Activated naive CD4-positive, alpha-beta T cell treated with Interleukin-2 at 50 U/mL for 16 hours (primary cell): ENCODE measurements at places on chromosomes 2 and 18.
A peak's percentile ranks its signal among the peaks of the same experiment; 100 is the strongest.

DNA sequence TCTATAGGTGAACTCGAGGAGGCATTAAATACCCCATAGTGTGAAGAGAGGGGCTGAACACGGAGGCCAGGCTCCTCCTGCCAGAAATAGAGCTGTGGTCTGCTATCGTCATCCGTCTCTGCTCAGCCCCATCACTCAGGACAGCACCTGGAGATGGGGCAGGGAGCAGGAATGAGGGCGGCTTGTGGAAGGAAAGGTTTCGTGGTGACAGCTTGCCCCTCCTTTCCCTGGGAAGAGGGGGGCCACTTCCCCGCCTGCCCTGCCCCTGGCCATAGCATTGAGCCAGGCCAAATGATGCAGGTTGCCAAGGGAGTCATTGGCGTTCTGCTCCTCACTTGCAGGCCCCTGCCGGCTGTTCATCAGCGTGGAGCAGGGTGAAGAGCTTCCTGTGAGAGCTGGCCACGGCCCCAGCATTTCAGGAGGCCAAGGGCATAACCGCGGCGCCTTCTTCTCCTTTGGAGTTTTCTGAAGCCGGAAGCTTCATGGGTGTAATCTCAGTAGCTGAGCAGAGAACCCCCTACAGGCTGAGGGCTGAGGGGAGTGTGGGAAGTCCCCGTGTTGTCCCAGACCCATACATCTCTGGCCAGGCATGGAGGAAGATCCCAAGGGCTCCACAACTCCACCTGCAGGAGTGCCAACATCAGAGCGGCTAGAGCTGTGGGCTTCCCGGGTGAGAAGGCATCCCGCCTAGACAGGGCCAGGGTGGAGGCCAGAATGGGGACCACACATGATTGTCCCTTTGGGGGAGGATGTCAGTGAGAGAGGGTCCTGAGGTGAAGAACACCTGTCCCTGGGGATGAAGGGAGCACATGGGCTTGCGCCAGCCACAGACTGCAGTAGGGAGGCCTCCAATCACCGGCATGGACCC is 112.5 kb upstream of the GLI2 start:
- no peak for DNase-seq

DNA sequence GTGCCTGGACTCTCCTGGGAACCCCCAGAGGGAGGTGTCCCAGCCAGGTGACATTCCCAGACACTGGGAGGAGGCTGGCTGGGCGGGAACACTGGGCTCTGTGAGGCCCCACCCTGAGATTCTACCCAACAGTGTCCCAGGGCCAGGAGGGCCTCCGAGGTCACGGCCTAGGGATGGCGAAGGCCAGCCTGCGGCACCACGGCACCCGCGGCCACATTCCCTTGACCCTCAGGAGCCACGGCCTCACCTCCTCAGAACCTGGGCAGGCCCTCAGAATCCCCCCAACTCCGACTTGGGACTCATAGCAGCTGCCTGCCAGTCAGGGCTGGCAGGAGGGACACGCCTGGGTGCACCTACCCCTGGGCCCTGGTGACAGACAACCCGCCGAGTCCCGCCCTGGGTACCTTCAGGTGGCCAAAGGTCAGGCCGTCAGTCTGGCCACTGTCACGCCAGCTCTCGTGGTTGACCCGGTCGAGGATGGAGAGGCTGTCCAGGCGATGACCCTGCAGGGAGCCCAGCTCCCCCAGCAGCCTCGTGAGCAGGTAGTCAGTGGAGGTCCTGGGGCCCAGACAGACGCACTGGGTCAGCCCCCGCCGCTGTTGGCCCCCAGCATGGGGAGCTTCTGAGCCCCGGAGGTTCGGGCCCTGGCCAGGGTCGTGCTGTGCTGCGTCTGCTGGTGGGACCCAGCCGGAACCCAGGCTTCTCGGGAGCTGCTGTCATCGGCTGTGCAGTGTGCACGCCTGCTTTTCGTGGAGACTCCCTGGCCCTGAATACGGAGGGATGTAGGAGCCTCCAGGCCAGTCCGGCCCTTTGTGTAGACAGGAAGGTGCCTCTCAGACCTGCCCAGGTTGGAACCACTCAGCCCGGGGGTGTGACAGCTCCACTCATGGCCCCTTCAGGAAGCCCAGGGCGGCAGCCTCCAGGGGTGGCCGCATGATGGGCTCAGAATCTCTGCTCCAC is 6.1 kb downstream of the MAB21L4 start:
- no peak for DNase-seq

GRCh38 chr2:58730764-58731487 is 489.8 kb upstream of the FANCL start:
- no peak for DNase-seq

GRCh38 chr2:72915907-72916742 is 1.2 kb upstream of the EMX1 start:
- peak; percentile 54 for DNase-seq

DNA sequence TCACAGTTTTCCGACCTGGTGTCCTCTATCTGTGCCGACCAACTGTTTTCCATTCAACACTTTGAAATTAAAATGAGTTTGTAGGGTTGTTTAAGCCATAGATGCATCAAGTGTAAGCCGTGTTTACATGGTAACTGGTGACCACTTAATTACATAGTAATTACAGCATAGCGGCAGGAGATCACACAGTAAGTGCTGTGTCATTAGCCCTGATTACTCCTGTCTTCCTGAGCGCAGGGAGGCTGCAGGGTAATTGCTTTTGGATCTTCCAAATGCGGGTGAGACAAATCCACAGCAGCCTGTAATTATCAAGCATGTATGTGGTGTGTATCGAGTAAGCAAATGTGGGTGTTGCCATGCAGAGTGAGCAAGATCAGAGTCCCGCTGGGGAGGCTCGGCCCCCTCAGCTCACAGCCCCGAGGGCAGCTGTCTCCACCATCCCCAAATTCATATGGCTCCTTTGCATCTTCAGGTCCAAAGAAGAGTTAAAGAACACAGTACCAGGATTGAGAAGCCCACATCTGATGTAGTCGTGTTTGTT is 71.5 kb upstream of the HDAC4 start:
- no peak for DNase-seq

DNA sequence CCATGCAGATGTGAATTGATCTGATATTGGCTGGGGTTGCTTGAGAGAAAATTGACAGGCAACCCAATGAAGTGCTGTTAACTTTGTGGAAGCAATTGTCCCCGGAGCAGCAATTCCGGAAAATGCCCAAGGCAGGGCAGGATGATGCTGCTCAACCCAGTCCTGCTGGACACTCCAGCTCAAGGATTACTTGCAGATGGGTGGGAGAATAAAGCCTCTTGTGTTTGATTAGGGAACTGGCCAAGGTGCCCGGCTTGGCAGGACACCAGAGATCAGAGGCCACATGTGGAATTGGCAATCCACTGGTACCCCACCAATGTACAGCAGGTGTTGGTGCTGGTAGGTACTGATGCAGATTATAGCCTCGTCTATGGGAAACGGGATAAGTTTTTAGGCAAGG is 12.3 kb upstream of the C2orf42 start:
- DNase-seq, result no peak

DNA sequence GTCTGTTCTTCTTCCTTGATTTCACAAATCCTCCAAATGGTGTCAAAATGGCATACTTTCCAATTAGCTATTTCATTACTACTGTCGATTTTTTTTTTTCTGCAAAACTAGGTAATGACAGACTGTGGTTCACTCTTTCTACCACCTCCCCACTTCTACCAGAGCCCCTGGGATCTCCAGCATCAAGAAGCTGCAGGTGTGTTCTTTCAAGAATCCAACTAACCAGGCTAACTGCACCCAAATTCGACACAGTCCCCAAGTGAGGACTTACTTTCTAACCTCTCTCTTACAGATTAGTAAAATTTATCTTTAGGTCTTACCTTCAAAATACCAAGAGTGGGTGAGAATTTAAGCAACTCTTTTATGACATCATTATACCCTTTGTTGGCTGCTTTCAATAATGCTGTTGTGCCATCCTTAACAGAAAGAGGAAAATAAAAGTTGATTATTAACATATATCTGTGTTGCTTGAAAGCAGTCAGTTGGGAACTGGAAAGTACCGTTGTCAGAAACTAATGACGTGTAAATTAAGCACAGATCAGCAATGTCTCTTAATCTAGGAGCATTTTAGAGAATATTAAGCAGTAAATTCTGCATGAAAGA is 31.2 kb upstream of the NPC1 start:
- DNase-seq, result no peak

- no peak for DNase-seq
Measured at GRCh38 chr2:126858436-126858835, 40.3 kb upstream of the TEX51 start.

DNA sequence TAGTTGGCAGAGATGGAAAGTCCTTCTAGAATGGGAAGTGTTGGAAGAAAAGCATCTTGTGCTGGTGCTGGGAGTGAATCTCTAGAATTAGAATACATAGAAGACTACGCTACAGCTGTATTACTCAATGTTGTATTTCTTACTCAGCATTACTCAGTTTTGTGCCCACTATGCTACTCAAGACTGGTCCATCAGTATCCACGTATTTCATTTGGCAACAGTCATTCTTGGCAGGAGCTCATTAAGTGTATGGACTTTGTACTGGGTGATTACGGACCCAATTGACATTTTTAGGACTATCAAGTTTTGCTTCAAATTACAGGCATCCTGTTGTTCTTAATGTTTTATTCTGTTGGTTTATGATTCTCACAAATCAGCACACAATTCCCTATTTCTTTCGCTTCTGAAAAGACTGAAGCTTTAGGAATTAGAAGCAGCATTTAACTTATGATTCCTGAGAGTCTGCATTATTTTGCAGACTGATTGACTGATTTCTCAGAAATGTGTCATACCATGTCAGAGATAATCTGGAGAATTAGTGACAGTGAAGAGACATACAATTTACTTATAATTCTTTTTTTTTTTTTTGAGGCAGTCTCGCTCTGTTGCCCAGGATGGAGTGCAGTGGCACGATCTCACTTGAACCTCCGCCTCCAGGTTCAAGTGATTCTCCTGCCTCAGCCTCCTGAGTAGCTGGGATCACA is 136.9 kb downstream of the MYO3B start:
- no peak for DNase-seq

GRCh38 chr2:159755788-159756187 is 42.2 kb downstream of the CD302 start:
- DNase-seq, result no peak

GRCh38 chr2:37617119-37617892 is 54.1 kb downstream of the CDC42EP3 start:
- DNase-seq, result no peak

- DNase-seq, result no peak
Measured at GRCh38 chr2:181890271-181890670, 1.3 kb upstream of the ITPRID2 start.

DNA sequence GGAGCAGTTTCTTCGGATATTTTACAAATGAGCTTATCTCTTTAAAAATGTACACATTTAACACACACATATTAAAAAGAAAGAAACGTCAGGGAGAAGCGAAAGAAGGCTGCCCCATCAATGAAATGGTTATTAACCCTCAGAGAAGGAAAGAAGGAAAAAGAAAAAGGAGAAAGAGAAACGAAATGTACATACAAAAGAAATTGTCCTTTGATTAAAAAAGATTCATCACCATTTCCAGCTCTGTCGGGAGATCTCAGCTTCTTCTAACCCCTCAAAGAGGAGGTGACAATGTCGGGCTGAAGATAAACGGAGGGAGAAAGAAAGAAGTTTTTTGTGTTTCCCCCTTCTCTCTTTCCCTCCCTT is 1.5 kb downstream of the IKZF2 start:
- DNase-seq, result no peak

DNA sequence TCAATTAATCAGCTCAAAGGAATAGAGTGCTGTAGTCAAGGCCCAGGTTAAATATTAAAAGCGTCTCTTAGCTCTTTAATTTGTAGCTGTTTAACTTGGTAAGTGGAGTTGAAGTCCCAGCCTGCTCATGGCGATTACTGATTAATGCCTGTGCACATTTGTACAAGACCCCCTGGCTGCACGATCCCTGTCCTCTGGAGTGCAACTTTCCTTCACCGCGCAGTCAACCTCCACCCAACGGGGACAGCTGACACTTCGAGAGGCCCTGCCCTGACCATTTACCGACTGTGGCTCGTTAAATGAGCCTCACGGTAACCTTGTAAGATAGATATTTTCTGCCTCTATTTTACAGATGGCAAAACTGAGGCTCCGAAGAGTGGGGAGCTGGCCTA is 5.5 kb upstream of the CYS1 start:
- no peak for DNase-seq

DNA sequence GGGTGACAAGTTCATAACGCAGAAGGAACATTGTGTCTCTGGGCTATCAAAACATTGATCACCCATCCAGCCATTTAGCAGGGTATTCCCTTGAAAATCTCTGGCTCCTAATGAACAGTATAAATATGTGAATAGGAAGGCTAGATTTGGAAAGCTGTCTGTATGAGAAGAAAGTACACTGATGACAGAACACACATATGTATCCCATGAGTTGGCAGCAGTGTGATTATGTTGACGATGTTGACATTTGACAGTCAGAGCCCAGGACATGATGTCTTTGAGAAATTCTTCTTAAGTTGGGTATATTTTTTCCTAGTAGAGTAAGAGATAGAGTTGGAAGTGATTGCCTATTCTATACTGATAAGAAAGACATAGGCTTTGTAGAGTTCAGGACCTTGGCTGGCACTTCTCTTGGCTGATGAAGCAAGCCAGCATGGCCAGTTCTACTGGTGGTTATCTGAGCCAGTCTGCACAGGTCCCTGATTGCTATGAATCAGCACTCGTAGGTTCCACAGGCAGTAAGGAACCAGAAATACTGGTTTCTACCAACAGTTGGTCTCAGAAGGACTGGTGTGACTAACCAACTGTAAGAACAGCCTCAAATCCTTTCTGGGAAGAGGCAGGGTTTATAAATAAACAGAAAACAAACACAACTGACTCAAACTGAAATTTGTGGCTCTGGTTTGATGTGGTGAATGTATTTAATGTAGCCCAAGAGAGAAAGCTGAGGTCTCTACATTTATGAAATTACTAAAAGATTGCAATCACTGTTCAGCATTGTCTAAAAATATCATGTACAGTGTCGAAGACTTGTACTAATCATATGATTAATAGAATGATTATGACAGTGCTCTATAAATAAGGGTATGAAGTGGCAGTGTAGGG is 43.9 kb upstream of the RAPH1 start:
- peak; percentile 48 for DNase-seq

DNA sequence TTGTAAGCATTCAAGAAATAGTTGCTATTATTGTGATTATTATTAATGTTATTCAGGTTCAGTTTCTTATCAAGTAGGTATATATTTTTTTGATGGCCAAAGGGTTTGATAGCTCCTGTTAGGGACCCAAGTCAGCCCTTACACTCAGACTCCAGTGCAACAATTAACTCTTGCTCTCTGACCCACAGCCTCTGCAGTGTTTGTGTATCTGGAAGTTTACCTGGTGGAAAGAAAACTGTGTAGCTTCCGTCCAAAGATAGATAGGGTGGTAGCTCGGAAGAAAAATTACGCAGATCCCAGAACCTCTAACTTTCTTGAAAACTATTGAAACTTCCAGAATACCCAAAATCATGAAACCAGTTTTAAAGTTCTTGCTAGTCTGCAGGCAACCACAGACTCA is 58.6 kb upstream of the IGFBP2 start:
- no peak for DNase-seq

GRCh38 chr2:171726847-171727450 is 39.7 kb downstream of the DYNC1I2 start:
- DNase-seq, result no peak

- DNase-seq, result no peak
Measured at GRCh38 chr2:29056452-29056851, 17.9 kb downstream of the PCARE start.
